NCI-H524 (cell line): ENCODE measurements at places on chromosomes 2 and 18.

DNA sequence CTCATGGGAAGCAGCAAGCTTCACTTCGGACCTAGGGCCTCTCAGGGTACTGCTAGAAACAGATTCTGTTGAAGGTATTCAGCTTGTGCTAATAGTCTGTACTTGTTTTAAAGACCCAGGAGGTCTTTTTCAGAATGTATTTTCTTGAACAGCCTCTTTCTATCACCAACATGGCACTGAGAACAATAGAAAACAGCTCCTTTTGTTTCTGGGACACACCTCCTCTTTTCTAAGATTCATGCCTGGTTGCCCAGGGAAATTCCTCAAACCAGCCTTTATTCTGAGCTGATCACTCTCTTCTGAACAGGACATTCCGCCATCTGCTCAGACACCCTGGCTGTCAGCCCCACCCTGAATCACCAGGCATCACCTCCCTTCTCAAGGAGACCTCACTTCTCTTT lies 389.6 kb downstream of the TGIF1 start:
- no peak for DNase-seq

GRCh38 chr2:157194097-157194688 lies 63.3 kb upstream of the GALNT5 start:
- DNase-seq = peak; percentile 67

DNA sequence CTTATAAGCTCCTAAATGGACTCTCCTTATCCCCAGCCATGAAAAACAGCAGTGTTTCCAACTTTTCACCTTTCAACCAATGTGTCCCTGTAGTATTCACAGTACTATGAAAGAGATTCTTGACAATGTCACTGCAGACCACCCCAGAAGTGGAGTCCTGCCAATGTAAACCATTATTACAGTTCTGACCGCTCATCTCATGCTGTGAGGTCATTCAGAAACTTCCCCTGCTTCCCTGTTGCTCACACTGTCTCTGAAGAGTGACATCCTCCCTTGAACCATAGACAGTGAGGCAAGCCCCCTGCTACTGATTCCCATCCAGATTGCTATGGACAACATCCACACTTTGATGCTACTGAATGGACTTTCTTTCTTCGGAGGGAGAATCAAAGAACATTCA lies 1523.7 kb upstream of the ACVR2A start:
- no peak for DNase-seq

DNA sequence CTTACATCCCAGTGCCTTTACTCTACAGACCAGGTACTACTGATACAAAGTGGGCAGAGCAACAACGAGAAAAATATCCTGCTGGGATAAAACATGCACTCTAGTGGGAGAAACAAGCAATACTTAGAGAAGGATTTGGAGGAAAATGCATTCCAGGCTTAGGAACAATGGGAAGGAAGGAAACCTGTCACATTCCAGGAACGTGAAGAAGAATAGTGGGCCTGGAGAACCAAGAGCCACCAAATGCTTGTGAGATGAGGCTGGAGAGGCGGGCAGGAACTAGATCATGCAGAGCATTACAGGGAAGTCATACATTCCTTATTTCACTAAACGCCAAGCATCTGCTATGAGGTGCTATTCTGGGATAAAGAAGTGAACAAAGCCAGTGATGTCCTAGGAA lies 342.3 kb downstream of the DCC start:
- DNase-seq = no peak

DNA sequence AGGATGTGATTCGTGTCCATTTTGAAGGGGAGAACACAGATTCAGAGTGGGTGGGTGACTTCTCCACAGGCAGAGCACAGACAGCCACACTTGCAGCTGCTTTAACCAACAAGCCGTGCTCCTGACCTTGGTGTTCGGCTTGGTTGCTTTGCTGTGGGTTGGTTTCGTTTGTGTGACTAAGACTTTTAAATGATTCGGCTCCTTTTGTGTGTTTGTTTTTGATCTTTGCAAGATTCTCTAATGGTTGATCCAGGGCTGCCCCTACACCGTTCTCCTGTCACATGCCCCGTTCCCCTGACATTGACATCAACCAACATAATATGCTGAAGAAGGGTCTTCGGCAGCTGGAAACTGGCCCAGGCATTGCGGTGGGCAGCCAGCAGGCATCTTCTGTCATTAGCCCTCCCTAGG lies 95.9 kb upstream of the MBOAT2 start:
- no peak for DNase-seq

- peak; percentile 69 for DNase-seq
Measured at GRCh38 chr18:864872-865273, 39.8 kb upstream of the ADCYAP1 start.

DNA sequence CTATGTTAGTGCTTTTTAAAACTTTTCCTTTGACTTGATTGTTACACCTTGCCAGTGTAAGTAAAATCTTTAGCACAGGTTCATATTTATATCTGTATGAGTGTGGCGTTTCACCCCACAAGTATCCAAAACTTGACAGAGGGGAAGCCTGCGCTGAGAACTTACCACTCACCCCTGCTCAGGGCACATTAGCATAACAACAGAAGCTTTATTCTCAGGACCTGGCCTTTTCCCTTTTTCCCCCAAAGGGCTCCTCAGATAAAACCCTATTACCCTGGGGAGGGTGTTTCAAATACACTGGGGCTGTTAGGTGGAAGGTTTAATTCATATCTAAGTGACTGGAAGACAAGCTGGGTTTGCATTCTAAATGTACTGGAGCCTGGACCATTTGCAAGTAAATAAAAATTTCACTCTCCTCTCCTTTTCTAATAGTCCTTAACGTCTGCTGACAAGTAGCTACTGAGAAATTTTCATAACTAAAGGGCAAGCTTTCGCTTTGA lies 276.6 kb downstream of the RNF152 start:
- DNase-seq = no peak

DNA sequence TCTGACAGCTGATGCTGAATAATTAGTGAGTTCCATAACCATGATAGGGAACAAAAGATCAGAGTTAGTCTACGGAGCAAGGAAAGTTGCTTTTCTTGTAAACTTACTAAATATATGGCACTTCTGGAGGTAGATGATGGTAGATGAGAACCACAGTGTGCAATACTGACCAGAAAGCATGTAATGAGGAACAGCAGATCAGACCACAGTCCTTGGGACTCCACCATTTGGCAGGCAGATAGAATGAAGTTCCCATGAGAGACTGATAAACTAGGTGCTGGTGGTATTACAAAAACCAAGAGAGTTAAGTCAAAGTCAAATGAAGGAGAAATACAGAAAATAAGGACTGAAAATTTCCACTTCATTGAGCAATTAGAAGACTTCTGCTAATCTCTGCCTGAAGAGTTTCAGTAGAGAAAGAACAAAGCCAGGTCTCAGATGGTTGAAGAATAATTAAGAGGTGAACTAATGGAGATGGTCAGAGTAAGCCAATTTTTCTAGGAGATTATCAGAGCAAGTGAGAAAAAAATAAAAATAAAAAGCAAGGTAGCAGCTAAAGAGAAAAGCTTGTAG lies 10.4 kb downstream of the CERKL start:
- no peak for DNase-seq

GRCh38 chr2:174787487-174788205 lies 23.4 kb upstream of the CHRNA1 start:
- DNase-seq = peak; percentile 88

- peak; percentile 19 for DNase-seq
Measured at GRCh38 chr2:74831693-74832530, 2.0 kb upstream of the HK2 start.

GRCh38 chr2:39642051-39642718 lies 23.5 kb upstream of the TMEM178A start:
- DNase-seq = no peak

DNA sequence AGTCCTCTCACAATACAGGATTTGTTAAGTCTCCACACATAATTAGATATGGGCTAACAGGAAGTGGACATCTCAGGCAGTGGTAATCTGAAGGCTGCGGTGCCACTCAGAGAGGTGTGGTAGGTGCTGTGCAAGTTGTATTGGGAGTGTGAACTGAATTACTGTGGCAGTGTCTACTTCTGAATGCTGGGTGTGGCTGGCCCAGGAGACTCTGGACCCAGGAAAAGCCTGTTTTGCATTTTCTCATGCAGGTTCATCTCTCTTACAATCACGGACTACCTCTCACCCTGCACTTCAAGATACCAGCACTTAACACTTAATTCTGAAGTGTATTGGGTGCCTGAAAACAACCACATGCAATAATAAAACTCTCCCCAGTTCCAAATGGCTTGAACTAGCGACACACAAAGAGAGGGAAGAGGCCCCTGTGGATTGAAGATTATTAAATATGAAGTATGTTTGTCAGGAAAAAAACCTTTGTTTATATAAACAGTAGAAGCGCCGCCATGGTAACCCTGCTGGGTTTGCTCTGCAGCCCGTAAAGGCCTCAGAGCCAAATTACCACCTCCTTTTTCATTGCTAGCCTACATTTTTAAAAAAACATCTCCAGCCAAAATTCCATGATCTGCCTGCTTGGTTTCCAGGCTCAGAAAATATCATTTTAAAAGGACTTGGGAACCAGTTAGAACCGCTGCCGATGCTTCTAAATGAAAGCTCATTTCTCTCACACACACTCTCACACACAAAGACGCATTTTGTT lies 77.5 kb downstream of the GFPT1 start:
- DNase-seq = no peak
